Suppressor macrophage (primary cell): ENCODE measurements at places on chromosomes 16 and 17.

- peak; percentile 14 for DNase-seq
These were observed 49.3 kb upstream of the USP7 start for GRCh38 chr16:9012848-9013507.

- no peak for DNase-seq
These were observed 57.0 kb downstream of the NSRP1 start for GRCh38 chr17:30173649-30174048.

- no peak for DNase-seq
These were observed 99.0 kb downstream of the CACNG1 start for GRCh38 chr17:67143318-67143717.

GRCh38 chr17:58504826-58505351, 9.5 kb downstream of the MTMR4 start:
- DNase-seq: peak; percentile 66

DNA sequence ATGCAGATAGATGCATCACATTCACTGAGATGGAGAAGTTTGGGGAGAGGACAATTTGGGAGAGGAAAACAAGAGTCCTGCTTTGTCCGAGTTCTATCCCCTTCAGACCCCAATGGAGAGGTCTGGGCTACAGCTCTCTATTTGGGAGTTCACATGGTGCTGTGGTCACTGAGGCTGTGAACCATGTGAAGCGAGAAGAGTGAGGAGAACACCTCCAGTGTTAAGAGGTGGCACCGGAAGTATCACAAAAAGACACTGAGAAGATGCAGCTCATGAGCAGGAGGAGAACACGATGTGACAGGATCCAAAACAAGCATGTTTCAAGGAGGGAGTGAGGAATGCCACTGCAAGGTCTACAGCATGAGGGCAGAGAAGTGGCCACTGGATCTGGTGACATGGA, 39.7 kb downstream of the PIK3R5 start:
- DNase-seq: no peak

- no peak for DNase-seq
These were observed 1002.9 kb downstream of the KCNJ18 start for GRCh38 chr17:22695228-22695619.

DNA sequence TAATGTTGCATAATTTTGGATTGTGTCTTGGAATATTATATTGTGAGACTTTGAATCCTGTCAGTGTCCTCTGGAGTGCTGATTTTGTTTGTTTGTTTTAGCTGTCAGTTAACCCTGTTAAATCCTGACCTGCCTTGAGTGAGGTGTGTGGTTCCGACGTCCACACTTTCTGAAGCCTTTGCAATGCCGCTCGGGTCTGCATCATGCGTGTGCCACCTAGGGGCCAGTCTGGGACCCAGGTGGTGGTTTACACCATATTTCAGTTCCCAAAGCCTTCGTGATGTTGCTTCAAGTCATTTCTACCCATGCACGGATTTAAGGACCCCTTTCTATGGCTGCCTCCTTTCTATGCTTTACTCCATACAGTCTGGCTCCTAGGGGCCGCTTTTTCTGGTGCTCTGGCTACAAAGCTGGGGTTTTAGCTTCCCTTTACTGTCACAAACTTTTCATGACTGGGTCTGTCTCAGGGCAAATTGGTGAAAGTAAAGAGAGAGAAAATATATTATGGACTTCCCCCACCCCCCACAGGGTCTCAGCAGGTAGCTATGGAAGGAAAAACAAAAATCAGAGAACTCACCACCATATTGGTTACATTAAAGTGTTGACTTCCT, 11.4 kb upstream of the OR4D1 start:
- no peak for DNase-seq

DNA sequence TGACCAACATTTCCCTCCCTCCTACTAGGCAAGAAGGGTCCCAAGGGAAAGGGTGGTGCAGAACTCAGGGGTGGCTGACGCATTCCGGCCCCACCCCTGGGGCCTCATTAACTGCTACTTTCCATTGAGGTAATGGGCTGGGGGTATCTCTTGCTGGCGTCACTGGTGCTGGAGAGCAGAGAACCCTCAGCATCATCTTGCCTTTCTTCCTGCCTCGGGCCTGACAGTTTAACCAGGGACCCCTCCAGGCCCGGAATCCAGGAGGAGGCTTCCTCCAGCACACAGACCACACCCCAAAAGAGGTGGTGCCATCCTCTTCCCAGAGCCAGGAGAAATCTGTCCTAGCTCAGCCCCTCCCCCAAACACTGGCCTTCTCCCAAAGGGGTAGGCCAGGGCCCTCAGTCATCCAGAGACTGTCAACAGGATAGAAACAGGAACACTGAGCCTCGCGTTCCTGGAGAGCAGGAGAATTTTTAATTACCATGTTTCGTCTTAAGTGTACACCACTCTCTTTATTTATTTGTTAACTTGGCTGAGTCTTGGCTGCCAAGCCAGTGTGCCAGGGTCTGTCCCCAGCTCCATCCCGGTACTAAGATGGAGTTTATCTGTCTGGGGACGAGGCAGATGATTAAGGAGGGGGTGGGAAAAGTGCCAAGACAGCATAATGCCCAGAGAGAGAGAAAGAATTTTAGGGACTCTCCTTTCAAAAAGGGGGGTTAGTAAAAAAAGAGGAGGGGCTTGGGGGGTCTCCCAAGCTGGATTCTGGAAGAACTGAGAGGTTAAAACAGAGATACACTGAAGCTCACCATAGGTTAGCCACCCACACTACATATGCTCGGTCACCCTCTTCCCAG, 5.1 kb downstream of the ETV4 start:
- DNase-seq: no peak

GRCh38 chr16:57091975-57092785, at the start of gene CPNE2:
Gene CPNE2, plus strand, starts transcription at chr16:57092583. Its CDS starts 18,160 bp downstream, at chr16:57110743.
- peak; percentile 36 for DNase-seq

DNA sequence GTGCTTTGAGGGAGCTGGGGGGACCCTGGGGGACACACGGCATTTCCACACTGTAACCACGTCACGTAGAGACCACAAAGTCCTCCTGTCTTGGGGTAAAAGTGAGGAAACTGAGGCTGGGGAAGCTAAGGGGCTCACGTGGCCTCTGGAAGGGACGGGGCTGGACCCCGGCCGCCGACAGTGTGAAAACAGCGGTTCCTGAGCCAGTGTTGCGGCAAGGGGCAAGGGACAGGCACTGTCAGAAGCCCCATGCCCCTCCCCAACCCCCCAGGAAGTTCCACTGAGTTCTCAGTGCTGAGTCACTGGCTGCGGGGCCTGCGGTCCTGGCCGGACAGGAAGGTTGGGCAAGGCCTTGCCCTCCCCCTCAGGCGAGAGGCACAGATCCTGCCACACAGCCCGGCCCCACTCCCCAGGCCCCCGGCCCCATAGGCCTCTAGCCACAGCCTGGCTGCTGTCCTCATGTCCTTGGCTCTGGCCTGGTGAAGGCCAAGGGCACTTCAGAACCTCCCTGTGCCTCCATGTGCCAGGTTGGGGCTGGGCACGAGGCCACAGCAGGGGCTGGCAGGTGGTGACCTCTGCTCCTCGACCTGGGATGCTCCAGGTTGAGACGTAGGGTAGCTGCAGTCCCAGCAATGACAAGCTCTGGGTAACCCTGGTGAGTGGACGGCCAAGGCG, 5.0 kb upstream of the CCDC57 start:
- peak; percentile 92 for DNase-seq

DNA sequence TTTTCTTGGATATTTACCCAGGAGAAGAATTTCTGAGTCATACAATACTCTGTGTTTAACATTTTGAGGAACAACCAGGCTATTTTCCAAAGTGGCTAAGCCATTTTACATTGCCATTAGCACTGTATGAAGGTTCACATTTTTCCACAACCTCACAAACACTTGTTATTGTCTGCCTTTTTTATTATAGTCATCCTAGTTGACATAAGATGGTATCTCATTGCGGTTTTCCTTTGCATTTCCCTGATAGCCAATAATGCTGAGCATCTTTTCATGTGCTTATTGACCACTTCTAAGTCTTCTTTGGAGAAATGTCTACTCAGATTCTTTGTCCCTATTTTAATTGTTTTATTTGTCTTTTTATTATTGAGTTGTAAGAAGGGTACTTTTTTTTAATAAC, 107.4 kb upstream of the CES5A start:
- DNase-seq: no peak

- DNase-seq: no peak
These were observed 8.5 kb downstream of the TXNDC11 start for GRCh38 chr16:11734025-11734652.

- DNase-seq: no peak
These were observed 30.3 kb upstream of the KIF2B start for GRCh38 chr17:53792451-53792850.

- DNase-seq: no peak
These were observed 121.1 kb downstream of the SOCS1 start for GRCh38 chr16:11134722-11135463.

- DNase-seq: no peak
These were observed 19.0 kb upstream of the NBR1 start for GRCh38 chr17:43151880-43152456.

DNA sequence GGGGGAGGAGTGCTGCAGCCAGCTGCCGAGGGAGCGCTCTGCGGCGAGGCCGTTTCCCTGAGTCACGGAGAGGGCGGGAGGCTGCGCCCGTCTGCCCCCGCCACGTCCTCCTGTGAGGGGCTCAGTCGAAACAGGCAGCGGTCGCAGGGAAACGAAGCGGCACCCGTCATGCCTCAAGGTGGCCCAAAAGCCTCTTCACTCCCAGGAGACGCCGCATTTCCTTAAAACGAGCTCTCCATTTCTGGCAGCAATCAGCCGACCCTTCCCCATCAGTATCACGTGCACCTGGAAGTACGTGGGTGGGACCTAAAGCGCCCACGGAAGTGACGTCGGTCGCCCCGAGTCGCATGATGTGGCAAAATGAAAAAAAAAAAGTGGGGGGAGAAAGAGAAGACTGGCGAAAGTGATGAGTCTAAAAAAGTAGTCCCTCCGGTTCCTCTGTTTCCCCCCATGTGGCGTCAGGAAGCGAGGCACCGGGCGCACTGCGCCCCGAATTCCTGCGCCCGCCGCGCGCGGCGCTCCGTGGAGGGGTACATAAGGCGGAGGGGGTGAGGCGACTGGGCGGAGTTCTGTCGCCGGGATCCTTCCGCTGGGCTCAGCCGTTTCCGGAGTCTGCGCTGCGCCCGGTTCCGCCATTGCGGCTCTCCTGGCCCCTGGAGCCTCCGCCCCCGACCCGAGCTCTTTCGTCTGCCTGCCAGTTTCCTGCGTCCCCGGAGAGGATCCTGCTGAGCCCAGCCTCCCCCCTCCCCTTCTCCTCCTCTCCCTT, at the start of gene CLTC:
TSS of gene CLTC (plus strand) at position 598 of the 766 bp plus-strand sequence. CDS start 237 bp downstream, outside the sequence.
- DNase-seq: peak; percentile 97

- no peak for DNase-seq
These were observed 1.9 kb downstream of the USH1G start for GRCh38 chr17:74921026-74921681.

DNA sequence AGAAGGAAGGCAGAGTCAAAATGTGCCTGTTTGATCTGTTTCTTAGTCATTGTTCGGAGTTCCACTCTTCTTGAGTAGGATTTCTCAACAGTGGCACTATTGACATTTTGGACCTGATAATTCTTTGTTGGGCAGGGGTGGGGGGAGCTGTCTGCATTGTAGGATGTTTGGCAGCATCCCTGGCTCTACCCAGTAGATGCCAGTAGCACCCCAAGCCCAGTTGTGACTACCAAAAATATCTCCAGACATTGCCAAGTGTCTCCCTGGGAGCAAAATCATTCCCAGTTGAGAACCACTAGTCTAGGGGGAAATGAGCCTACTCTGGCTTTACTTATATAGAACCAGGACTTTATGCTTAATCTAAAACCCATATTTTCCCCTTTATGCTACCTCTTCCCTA, 1.1 kb upstream of the GFOD2 start:
- DNase-seq: no peak

- DNase-seq: peak; percentile 87
These were observed 15.8 kb upstream of the ITGAM start for GRCh38 chr16:31243734-31244670.

GRCh38 chr16:49876716-49877129, 20.8 kb upstream of the ZNF423 start:
- DNase-seq: peak; percentile 81

- peak; percentile 91 for DNase-seq
These were observed 1.5 kb downstream of the LRRC3C start for GRCh38 chr17:39928858-39929645.

DNA sequence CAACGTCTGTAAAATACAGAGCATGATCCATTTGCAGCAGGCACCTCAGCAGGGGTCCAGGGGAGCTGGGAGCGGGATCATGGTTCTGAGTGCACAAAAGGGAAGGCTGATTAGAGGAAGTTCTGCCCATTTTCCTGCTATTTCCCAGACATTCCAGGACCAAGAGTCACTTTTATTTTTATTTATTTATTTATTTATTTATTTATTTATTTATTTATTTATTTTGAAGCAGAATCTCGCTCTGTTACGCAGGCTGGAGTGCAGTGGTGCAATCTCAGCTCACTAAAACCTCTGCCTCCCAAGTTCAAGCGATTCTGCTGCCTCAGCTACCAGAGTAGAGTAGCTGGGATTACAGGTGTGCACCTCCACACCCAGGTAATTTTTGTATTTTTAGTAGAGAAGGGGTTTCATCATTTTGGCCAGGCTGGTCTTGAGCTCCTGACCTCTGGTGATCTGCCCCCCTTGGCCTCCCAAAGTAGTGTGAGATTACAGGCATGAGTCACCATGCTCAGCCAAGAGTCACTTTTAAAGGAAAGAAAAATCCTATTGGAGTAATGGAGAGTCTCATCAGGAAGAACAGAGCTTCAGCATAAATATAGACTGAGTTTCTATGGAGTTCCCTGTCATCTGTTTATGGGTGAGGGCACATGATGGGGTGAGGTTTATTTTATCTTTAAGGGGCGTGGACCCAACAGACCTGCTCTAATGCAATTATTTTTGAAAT, 355.2 kb downstream of the HAPSTR1 start:
- DNase-seq: no peak

DNA sequence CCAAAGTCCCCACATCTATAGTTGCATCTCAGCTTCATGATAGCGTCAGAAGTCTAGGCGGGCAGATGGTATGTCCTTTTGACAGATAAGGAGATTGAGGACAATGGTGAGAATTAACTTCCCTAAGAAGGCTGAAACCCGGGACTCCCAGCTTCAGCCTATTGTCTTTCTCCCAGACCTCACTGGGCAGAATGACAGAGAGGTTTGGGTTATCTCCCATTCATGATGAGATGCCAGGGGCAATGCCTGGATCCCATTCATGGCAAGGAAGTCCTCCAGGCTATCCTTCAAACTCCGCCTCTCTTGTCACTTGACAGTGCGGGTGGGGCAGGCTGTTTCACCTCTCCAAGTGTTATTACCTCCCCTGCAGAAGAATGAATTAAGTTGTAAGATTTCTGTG, 100.3 kb downstream of the IRX5 start:
- no peak for DNase-seq

DNA sequence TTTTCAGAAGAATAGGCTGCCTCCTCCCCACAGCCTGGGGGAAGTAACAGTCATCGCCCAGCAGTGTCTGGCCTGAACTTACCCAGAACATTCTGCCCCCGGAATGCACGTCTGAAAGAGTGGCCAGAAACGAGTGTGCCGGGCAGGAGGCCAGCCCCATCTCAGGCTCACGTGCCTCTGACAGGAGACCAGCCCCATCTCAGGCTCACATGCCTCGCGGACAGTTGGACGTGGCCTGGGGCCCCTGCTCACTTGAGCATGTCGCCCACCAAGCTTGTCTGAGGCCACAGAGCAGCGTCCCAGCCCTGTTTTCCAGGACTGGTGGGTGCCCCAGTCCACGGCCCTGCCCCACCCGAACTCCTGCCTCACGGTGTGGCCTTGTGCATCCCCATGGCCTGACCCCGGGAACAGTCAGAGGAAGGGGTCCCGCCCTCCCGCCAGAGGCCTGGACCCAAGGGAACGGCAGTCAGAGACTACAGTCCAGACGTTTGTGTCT, 16.3 kb upstream of the CDH15 start:
- peak; percentile 59 for DNase-seq
